Breast epithelium (tissue), 4 donors: ENCODE measurements at places on chromosomes 7 and 10. TPM values are rescaled to one million over a fixed set of nuclear protein-coding genes. Genes with fewer than 3 reads are reported as not detected.

TLL2 gene
- not detected for total RNA-seq

BAMBI gene
- 41.9 TPM for total RNA-seq

WNT8B gene
- total RNA-seq = not detected

SGPL1 gene
- total RNA-seq = 52.2 TPM

HOXA10 gene
- 5.2 TPM for total RNA-seq

RNF133 gene
- total RNA-seq = 0.80 TPM

PDZD7 gene
- 0.66 TPM for total RNA-seq

SKIDA1 gene
- 1.4 TPM for total RNA-seq

VGF gene
- total RNA-seq = not detected

IDI2 gene
- total RNA-seq = not detected

SPRN gene
- not detected for total RNA-seq

FAM25C gene
- total RNA-seq = not detected

DPYSL4 gene
- total RNA-seq = 2.3 TPM

KMT2C gene
- total RNA-seq = 85.5 TPM

ASB10 gene
- total RNA-seq = not detected

NODAL gene
- total RNA-seq = not detected

SLC16A9 gene
- total RNA-seq = 0.33 TPM

SNCG gene
- total RNA-seq = 53.7 TPM

IQCE gene
- 13.8 TPM for total RNA-seq

PPP2R2D gene
- 33.0 TPM for total RNA-seq

CCNY gene
- total RNA-seq = 28.7 TPM

LRRC17 gene
- total RNA-seq = 1.4 TPM

TSPAN12 gene
- 9.2 TPM for total RNA-seq

DNA2 gene
- 6.6 TPM for total RNA-seq

GIMAP1 gene
- total RNA-seq = 9.0 TPM

ARL4A gene
- total RNA-seq = 165 TPM

OR6V1 gene
- not detected for total RNA-seq

TMEM270 gene
- total RNA-seq = not detected

ZDHHC16 gene
- 53.1 TPM for total RNA-seq

SEMA3C gene
- 157 TPM for total RNA-seq

LIPM gene
- total RNA-seq = not detected

TET1 gene
- total RNA-seq = 6.9 TPM

LIPK gene
- 3.2 TPM for total RNA-seq

GHRHR gene
- total RNA-seq = not detected

RPP30 gene
- total RNA-seq = 40.3 TPM

ADAM22 gene
- 3.4 TPM for total RNA-seq

SCART1 gene
- 2.9 TPM for total RNA-seq

SMURF1 gene
- 25.9 TPM for total RNA-seq
